ENCODE measurements at places on chromosomes 3 and 15.

- DNase-seq: no peak
- no peaks in the 10 kb centered on the region for H3K36me3 ChIP-seq
- no peak overlapping the region for H3K4me3 ChIP-seq
- no peaks in the 10 kb centered on the region for H3K4me1 ChIP-seq
- no peak overlapping the region for H3K27ac ChIP-seq
- H3K27me3 ChIP-seq: no peaks in the 10 kb centered on the region
Measured at GRCh38 chr3:78201091-78201490, 1161.2 kb downstream of the ROBO2 start.

DNA sequence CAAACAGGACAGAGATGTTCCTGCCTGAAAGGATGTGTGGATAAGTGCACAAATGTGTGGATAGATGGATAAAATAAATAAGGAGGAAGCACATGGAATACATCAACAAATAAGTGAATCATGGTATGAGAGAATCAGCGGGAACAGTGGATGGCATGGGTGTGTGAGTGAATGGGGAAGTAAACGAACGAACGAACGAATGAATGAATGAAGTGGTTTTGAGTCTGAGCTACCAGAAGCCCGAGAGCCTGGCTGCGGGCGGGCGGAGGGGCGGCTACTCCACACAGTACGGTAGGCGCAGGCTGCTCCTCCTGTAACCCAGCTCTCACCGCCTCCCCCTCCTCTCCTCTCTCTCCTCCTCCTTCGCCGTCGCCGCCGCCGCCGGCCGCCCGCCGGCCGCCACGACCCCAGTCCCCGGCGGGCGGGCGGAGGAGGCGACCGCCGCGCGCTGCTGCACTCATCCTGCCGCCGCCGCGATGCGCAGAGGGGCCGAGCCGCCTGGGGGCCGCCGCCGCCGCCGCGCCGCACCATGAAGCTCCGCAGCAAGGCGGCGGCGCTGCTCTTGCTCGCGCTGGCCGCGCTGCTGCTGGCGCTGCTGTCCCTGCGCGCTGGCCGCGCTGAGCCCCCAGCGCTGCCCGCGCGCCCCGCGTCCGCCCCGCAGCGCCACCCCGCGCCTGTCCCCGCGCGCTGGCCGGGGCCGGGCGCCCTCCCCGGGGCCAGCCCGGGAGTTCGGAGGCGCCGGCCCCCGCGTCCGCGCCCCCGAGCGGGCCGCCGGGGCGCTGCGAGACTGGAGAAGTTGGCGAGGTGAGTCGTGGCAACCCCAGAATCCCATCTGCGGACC, at the start of gene GXYLT2:
Gene GXYLT2 (plus strand): TSS at position 342 of the 841 bp plus-strand sequence. CDS start 188 bp downstream, at position 530.
- H3K27me3 ChIP-seq: peaks cover 6% of the 10 kb centered on the region
- no peaks in the 10 kb centered on the region for H3K4me1 ChIP-seq
- peak; percentile 15 for DNase-seq
- H3K4me3 ChIP-seq: peak within 1 kb of the TSS; percentile 22

GRCh38 chr3:159144891-159145290, 343.0 kb downstream of the MFSD1 start:
- H3K4me1 ChIP-seq: no peaks in the 10 kb centered on the region
- H3K4me3 ChIP-seq: no peak overlapping the region
- no peaks in the 10 kb centered on the region for H3K27me3 ChIP-seq
- H3K36me3 ChIP-seq: no peaks in the 10 kb centered on the region

GRCh38 chr3:12227833-12228232, 61.0 kb upstream of the PPARG start:
- H3K4me1 ChIP-seq: no peaks in the 10 kb centered on the region
- no peak overlapping the region for H3K4me3 ChIP-seq
- no peaks in the 10 kb centered on the region for H3K36me3 ChIP-seq
- DNase-seq: no peak

DNA sequence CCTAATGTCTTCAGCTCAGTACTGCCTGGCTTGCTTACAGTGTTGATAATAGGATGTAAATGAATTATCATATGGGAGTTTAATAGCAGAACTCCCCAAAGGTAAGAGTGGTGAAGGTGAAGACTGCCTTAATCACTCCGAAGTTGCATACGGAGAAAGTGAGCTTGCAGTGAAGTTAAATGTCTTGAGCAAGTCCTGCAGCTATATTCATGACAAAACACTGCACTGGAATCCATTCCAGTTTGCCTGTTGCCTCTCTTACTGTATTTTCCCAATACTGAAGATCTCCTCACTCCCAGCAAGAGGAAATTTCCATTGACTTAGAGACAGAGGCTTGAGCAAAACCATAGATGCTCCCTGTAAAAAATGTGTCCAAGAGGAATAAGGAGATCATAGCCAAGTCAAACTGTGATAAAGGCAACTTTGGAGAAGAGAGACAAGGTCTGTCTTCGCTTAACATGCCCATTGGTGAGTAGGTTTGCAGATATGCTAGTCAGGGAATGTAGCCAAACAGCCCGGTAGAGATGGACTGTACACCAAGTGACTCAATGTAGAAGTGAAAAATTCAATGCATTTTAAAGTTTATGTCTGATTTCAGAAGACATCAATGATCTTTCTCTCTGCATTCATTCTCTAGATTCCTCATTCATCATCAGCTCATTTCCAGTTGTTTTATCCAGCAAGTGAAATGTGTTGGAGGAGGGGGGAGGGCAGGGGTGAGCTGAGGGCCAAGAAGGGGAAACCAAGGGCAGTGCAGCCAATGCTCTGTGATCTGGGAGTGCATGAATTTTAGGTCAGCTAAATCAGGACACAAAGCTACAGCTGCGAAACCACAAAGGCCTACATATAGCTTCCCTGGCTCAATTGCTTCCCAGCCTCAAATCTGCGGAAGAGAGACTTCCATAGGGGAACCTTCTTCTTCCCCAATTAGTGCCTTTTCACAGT, 667.1 kb upstream of the NR2F2 start:
- H3K36me3 ChIP-seq: no peaks in the 10 kb centered on the region
- H3K27ac ChIP-seq: no peak overlapping the region
- H3K4me3 ChIP-seq: no peak overlapping the region
- no peak for DNase-seq
- no peaks in the 10 kb centered on the region for H3K4me1 ChIP-seq

- no peaks in the 10 kb centered on the region for H3K27me3 ChIP-seq
- DNase-seq: no peak
- H3K27ac ChIP-seq: no peak overlapping the region
- no peaks in the 10 kb centered on the region for H3K4me1 ChIP-seq
Measured at GRCh38 chr3:169541528-169541927, 122.0 kb downstream of the MECOM start.

DNA sequence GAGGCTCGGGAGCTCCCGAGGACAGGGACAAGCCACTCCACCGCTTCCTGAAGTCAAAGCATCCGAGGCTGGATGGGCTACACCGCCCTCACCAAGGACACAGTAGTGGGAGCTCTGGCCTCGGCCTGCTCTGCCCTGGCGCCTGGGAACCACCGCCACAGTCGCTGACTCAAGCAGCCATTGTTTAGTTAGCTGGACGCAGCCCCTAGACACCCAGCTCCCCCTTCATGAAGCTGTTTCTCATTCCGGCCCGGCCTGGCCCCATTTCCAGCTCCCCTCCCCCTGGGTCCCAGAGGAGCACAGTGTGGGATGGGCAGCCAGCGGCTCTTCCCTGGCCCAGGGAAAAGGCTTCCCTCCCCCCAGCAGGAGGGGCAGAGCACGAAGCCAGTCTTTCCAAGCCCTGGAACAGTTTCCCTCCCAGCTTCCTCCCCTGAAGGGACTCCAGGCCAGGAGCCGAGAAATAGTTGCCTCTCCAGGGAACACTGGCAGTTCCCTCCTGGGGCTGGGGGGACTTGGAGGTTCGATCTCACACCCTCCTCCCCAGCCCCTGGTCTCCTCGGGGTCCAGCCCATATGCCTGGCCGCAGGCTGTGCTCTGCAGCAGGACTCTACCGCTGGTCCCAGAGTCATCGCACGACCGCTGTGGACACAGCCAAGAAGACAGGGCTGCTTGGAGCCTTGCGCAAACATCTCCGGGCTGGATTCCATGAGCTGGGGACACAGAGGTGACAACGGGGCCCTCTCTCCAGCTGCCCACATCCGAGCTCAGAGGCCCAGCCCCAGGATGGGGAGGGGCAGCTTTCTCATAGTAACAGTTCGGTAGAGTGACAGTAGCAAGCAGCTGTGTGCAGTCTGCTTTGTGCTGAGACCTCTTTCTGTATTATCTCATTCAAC, 10.0 kb downstream of the PLXND1 start:
- peaks cover 20% of the 10 kb centered on the region for H3K4me1 ChIP-seq
- H3K27me3 ChIP-seq: no peaks in the 10 kb centered on the region
- H3K4me3 ChIP-seq: no peak overlapping the region
- DNase-seq: no peak
- no peaks in the 10 kb centered on the region for H3K36me3 ChIP-seq

GRCh38 chr3:149441642-149442041, 32.9 kb upstream of the TM4SF4 start:
- no peak overlapping the region for H3K4me3 ChIP-seq
- no peaks in the 10 kb centered on the region for H3K27me3 ChIP-seq
- no peak overlapping the region for H3K27ac ChIP-seq
- H3K36me3 ChIP-seq: no peaks in the 10 kb centered on the region
- DNase-seq: no peak

DNA sequence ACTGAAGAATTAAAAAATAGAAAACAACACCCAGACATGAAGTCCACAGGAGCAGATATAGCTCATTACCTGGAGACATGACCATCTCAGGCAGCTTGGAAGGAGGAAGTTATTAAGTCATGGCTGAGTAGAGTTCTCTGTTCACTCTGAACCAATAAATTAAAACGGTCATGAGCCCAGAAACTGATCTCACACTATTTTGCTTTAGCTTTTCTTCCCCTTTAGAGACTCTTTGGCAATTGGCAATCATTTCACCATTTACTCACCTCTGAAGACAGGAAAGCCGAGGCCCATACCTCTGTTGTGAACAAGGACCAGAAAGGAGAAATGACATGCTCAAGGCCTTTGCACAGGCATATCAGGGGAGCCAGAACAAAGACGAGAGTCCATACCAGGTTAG, 26.6 kb downstream of the CLDN18 start:
- no peaks in the 10 kb centered on the region for H3K36me3 ChIP-seq
- H3K27me3 ChIP-seq: peaks cover 4% of the 10 kb centered on the region
- no peak overlapping the region for H3K27ac ChIP-seq
- no peak overlapping the region for H3K4me3 ChIP-seq
- H3K4me1 ChIP-seq: no peaks in the 10 kb centered on the region

- no peak for DNase-seq
- H3K27ac ChIP-seq: no peak overlapping the region
Measured at GRCh38 chr15:66133247-66133885, 120.2 kb downstream of the MEGF11 start.

DNA sequence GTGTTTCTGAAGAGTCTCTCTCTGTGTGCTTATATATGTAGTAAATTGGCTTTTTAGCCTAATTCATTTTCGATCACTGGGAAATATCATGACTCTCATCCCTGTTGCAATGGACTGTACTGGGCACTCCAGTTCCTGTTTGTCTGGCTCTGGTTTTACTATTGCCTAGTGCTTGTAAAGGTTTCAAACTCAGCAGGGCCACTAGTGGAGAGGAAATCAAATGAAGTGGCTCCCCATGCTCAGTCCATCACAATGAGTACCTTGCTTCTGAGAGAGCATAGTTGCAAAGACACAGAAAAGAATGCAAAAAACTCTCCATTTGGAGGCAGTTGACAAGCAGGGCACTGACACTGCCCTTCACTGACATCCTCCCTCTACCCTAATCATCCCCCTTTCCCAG, 167.8 kb downstream of the TAFA4 start:
- DNase-seq: no peak
- H3K4me3 ChIP-seq: no peak overlapping the region
- no peaks in the 10 kb centered on the region for H3K27me3 ChIP-seq
- no peaks in the 10 kb centered on the region for H3K36me3 ChIP-seq

DNA sequence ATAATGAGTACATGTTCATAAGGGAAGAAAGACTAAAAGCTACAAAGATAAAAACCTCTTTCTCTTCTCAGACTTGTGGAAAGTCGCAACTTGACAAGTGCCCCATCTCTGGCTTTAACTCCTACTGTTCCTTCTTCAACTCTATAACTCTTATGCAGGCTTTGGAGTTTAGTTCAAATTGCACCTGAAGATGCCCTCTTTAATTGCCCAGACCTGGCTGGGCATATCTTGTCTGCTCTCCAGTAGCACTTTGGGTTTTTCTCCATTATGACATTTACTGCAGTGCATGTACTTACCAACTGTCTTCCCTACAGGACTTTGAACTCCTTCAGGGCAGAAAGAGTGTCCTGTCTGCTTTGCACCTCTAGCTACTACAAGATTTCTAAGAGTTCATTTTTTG, 32.4 kb downstream of the DGKG start:
- no peak overlapping the region for H3K27ac ChIP-seq
- no peaks in the 10 kb centered on the region for H3K4me1 ChIP-seq
- H3K36me3 ChIP-seq: no peaks in the 10 kb centered on the region
- H3K4me3 ChIP-seq: no peak overlapping the region
- H3K27me3 ChIP-seq: no peaks in the 10 kb centered on the region
- no peak for DNase-seq

DNA sequence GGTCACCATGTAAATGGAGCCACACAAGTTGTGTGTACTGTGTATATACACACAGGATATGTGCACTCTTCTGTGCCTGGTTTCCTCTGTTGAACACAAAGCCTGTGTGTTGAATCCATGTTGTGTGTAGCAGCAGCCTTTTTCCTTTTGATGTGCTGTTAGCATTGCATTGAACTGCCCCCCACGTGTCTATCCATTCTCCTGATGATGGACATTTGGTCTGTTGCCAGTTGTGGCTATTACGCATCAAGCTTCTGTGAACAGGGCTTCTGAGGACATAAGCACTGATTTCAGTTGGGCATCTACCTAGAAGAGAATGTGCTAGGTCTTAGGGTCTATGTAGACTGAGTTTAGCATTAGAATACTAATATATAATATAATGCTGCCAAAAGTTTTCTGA, 77.4 kb downstream of the LSM3 start:
- H3K27ac ChIP-seq: no peak overlapping the region
- H3K36me3 ChIP-seq: no peaks in the 10 kb centered on the region
- DNase-seq: no peak
- no peak overlapping the region for H3K4me3 ChIP-seq
- no peaks in the 10 kb centered on the region for H3K27me3 ChIP-seq

DNA sequence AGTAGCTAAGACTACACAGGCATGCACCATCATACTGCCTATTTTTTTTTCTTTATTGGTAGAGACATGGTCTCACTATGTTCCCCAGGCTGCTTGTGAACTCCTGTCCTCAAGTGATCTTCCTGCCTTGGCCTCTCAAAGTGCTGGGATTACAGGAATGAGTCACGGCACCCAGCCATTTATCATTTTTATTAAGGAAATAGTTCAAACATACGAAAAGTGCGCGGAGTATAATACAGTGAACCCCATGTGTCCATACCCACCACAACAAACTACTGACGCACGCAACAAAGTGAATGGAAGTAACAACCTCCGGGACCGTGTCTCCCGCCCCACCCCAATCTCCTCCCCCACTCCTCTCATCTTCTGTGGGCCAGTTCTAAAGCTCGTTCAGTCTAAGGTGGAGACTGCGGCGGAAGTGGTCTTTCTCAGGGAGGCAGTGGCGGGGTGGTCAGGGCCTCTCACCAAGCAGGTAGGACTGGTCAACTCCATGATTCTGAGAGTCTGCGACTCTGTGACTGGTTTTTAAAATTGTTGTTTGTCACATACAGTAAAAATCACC, 42.1 kb downstream of the DNAJB8 start:
- H3K27me3 ChIP-seq: no peaks in the 10 kb centered on the region
- no peak overlapping the region for H3K27ac ChIP-seq
- H3K4me3 ChIP-seq: no peak overlapping the region
- no peaks in the 10 kb centered on the region for H3K4me1 ChIP-seq
- no peaks in the 10 kb centered on the region for H3K36me3 ChIP-seq
- no peak for DNase-seq

GRCh38 chr3:129966876-129967275, 7.6 kb upstream of the TRH start:
- H3K27ac ChIP-seq: no peak overlapping the region
- H3K4me1 ChIP-seq: no peaks in the 10 kb centered on the region
- H3K27me3 ChIP-seq: no peaks in the 10 kb centered on the region
- H3K36me3 ChIP-seq: no peaks in the 10 kb centered on the region
- no peak for DNase-seq
- no peak overlapping the region for H3K4me3 ChIP-seq

Data from naive thymus-derived CD4-positive, alpha-beta T cell (primary cell).